ENCODE measurements at places on chromosomes 1 and 21.

- no peak for DNase-seq
Observed at GRCh38 chr1:198669023-198669698, 30.3 kb downstream of the PTPRC start.

GRCh38 chr1:58652651-58653184, 47.1 kb downstream of the MYSM1 start:
- DNase-seq, result peak; percentile 11

DNA sequence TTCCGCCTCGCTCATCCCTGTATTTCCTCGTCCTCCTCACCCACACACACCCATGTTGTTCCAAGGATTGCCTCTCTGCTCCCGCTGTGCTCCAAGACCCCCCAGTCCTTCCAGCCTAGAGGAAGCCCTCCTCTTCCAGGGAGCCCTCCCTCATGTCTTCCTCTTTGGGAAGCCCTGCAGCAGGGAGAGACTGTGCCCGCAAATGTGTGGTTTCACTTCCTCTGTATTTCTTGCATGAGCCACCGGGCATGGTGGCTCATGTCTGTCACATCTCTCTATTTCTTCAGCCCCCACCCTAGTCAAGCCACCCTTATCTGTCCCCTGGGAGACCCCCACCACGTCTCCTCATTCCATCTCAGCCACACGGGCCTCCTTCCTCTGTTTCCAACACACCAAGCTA, 57.5 kb upstream of the PAX7 start:
- DNase-seq, result no peak

GRCh38 chr21:18917622-18918021, 514.0 kb upstream of the TMPRSS15 start:
- no peak for DNase-seq

DNA sequence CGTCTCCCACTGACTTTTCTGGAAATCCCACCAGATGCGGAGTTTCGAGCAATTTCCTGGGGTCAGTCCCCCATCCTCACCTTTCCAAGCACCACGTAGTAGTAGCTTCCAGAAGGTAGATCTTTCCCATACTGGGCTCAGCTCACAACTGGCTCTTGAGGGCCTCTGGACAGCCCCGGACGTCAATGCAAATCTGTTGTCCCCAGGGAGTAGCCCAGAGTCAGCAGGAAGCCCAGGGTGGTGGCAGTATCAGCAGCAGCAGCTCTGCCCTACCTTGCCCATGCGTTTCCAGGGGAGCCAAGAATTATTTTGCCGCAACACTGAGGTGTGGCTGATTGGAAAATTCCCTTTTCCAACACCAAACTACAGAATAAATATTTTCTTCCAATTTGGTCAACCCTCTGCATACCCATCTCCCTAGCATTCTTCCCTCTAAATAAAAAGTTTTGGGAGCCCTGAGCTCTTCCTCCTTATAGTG, 70.3 kb downstream of the CD46 start:
- no peak for DNase-seq

- DNase-seq, result no peak
Observed at GRCh38 chr1:24416666-24417391, 1.2 kb downstream of the NIPAL3 start.

Data from cerebellar nuclear complex (tissue), 1 donor.